ENCODE measurements at places on chromosomes 12 and 14. TPM values are rescaled to one million over a fixed set of nuclear protein-coding genes. Genes with fewer than 3 reads are reported as not detected.

PTGER2 gene
- total RNA-seq, result not detected

KRT77 gene
- not detected for total RNA-seq

TUBA1B gene
- 2,079 TPM for total RNA-seq

NPFF gene
- total RNA-seq, result not detected

KCNC2 gene
- total RNA-seq, result not detected

BTBD6 gene
- total RNA-seq, result 5.7 TPM

LALBA gene
- not detected for total RNA-seq

TPPP2 gene
- total RNA-seq, result not detected

KANSL2 gene
- total RNA-seq, result 52.5 TPM

KRT3 gene
- not detected for total RNA-seq

IQSEC3 gene
- total RNA-seq, result not detected

LBHD2 gene
- not detected for total RNA-seq

WIF1 gene
- total RNA-seq, result not detected

GDF3 gene
- not detected for total RNA-seq

ZNF891 gene
- total RNA-seq, result 5.0 TPM

RPL10L gene
- not detected for total RNA-seq

TAS2R8 gene
- total RNA-seq, result not detected

CYP27B1 gene
- total RNA-seq, result 6.6 TPM

DPY19L2 gene
- 0.32 TPM for total RNA-seq

TESPA1 gene
- 24.1 TPM for total RNA-seq

FAM181A gene
- total RNA-seq, result not detected

MIP gene
- total RNA-seq, result not detected

ERP27 gene
- 3.3 TPM for total RNA-seq

DAO gene
- total RNA-seq, result not detected

SYCP3 gene
- 0.36 TPM for total RNA-seq

IFNG-AS1 gene
- 36.8 TPM for total RNA-seq

CIDEB gene
- total RNA-seq, result 1.6 TPM

PDE3A gene
- total RNA-seq, result not detected

HSP90AA1 gene
- 610 TPM for total RNA-seq

GNG2 gene
- total RNA-seq, result 32.0 TPM

FOXG1 gene
- not detected for total RNA-seq

MGAT4C gene
- not detected for total RNA-seq

MSI1 gene
- not detected for total RNA-seq

NGB gene
- not detected for total RNA-seq

LRP1-AS gene
- total RNA-seq, result not detected

PTGES3 gene
- total RNA-seq, result 231 TPM

ASCL1 gene
- total RNA-seq, result not detected

SLC7A7 gene
- 50.0 TPM for total RNA-seq

FOXN3 gene
- total RNA-seq, result 102 TPM

KRT85 gene
- not detected for total RNA-seq

WBP11 gene
- total RNA-seq, result 107 TPM

WASHC4 gene
- total RNA-seq, result 71.8 TPM

BMAL2 gene
- total RNA-seq, result not detected

INHBE gene
- 3.4 TPM for total RNA-seq

ASCL4 gene
- not detected for total RNA-seq

TRIP11 gene
- total RNA-seq, result 44.4 TPM

PRKAG1 gene
- 41.5 TPM for total RNA-seq

TSPAN9 gene
- 0.74 TPM for total RNA-seq

GLTP gene
- total RNA-seq, result 27.3 TPM

EVL gene
- 324 TPM for total RNA-seq

HOXC5 gene
- total RNA-seq, result not detected

ACACB gene
- 45.1 TPM for total RNA-seq

OR6C3 gene
- total RNA-seq, result not detected

IL22 gene
- not detected for total RNA-seq
